ENCODE measurements at places on chromosomes 6 and 20. TPM values are rescaled to one million over a fixed set of nuclear protein-coding genes. Genes with fewer than 3 reads are reported as not detected.

NRN1 gene
- total RNA-seq = 0.74 TPM

CST2 gene
- total RNA-seq = not detected

DNA sequence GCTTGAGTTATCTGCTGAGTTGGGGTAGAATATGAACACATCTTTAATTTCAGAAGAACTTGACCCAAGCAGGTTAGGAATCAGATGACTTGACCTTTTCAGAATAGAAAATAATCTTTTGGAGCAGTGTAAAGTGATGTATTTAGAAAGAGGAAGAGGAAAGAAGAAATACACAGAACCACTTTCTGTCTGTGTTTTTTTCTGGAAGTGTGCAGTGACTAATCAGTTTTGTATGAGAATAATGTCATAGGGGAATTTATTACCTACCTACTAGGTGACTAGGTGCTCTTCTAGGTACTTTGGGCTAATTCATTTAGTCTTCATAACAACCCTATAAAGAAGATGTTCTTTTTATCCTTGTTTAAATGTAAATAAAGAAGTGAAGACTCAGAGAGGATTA, 3.0 kb downstream of the PPP1R14C start:
- DNase-seq = no peak

C20orf141 gene
- not detected for total RNA-seq

DNA sequence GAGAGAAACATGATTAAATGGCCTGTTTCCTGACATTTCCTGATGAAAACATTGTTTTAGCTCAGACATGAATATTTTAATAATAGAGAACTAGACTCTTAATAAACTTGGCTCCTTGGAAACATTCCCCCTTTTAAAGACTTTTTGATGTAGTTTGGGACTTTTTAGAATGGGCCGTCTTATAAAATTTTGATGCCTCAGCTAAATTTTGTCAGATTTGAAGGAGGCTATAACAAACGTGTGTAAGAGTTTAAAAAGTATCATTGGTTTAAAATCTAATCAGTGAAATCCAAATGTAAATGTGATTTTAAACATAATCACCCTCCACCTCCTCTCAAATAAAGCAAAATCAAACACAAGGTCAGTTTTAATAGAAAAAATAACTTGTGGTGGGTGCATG, 200.9 kb downstream of the CLIC5 start:
- no peak for DNase-seq

DNA sequence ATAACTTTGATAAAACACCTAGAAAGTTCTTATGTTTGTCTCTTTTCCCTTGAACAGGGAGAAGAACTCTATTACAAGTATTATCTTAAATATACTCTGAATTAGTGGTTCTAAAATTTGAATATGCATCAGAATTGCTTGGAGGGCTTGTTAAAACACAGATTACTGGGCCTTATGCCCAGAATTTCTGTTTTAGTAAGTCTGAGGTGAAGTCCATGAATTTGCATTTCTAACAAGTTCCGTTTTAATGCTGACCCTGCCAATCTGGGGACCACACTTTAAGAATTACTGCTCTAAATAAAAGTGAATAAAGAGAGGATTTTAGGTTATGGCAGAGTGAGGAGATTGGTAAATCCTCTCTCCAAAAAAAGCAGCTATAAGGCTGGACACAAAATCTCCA, 168.1 kb upstream of the FLRT3 start:
- DNase-seq = no peak

DNA sequence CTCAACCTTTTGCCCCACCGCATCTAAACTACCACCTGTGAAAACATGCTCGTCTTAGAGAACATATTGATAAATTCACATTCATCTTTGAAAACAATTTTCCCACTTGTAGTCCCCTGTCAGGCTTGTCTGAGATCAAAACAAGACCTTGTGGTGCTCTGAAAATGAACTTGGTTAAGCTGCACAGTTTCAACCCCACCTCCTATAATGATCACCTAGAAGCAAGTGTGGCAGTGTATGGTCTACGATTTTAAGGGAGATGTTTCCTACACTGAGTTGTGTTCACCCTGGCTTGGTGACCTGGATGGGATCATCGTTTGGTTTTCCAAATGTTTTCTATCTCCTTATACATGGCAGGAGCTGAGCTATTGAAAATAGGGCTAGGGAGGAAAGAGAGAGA, 539.4 kb downstream of the DOK5 start:
- no peak for DNase-seq

SLC22A7 gene
- not detected for total RNA-seq

- no peak for DNase-seq
Observed at GRCh38 chr6:42498473-42499128, 46.9 kb upstream of the TRERF1 start.

DNA sequence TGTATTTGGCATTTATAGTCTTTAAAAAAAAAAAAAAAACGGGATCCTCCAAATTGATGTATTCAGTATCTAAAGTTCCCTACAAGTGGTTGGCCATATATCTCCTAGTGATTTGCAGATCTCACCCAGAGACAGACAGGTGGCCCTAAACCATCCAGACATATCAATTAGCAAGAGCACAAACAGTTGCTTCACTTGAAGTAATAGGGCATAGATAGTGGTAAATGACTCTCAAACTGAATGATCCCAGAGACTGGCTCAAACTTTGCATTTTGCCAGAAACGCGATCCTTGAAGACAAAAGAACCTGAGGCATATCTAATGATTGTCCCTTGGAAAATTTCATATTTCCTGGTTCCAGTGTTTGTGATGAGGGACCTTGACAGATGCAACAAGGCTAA, 54.6 kb downstream of the HMGCLL1 start:
- DNase-seq = no peak

GRCh38 chr20:22914291-22914690, 120.8 kb upstream of the SSTR4 start:
- no peak for DNase-seq
